ENCODE measurements at places on chromosomes 7 and 10. TPM values are rescaled to one million over a fixed set of nuclear protein-coding genes. Genes with fewer than 3 reads are reported as not detected.

The NEUROD6 gene
- not detected for total RNA-seq

The CNPY1 gene
- total RNA-seq: not detected

The ERVW-1 gene
- not detected for total RNA-seq

The PLAC9 gene
- total RNA-seq: 12.3 TPM

The THSD7A gene
- total RNA-seq: 0.55 TPM

The FEZF1 gene
- total RNA-seq: not detected

The FAM171A1 gene
- 19.3 TPM for total RNA-seq

The AGR2 gene
- total RNA-seq: not detected

The CRYGN gene
- total RNA-seq: 0.74 TPM

The MYH16 gene
- total RNA-seq: not detected

The BICC1 gene
- 99.6 TPM for total RNA-seq

The PDK4 gene
- total RNA-seq: 16.2 TPM

The ZNF425 gene
- 5.8 TPM for total RNA-seq

The ANKRD30A gene
- not detected for total RNA-seq

The XRCC2 gene
- 0.43 TPM for total RNA-seq

The FAM13C gene
- 0.85 TPM for total RNA-seq

The ADRB1 gene
- not detected for total RNA-seq

The STOX1 gene
- 0.14 TPM for total RNA-seq

The SSMEM1 gene
- total RNA-seq: 0.09 TPM

The HOXA3 gene
- 1.8 TPM for total RNA-seq

The NPTX2 gene
- total RNA-seq: 2.7 TPM

The C7orf57 gene
- total RNA-seq: not detected

The SORBS1 gene
- total RNA-seq: 1.5 TPM
